ENCODE measurements at places on chromosomes 4 and X.

- DNase-seq = no peak
Measured at GRCh38 chrX:5771441-5771840, 457.2 kb downstream of the NLGN4X start.

DNA sequence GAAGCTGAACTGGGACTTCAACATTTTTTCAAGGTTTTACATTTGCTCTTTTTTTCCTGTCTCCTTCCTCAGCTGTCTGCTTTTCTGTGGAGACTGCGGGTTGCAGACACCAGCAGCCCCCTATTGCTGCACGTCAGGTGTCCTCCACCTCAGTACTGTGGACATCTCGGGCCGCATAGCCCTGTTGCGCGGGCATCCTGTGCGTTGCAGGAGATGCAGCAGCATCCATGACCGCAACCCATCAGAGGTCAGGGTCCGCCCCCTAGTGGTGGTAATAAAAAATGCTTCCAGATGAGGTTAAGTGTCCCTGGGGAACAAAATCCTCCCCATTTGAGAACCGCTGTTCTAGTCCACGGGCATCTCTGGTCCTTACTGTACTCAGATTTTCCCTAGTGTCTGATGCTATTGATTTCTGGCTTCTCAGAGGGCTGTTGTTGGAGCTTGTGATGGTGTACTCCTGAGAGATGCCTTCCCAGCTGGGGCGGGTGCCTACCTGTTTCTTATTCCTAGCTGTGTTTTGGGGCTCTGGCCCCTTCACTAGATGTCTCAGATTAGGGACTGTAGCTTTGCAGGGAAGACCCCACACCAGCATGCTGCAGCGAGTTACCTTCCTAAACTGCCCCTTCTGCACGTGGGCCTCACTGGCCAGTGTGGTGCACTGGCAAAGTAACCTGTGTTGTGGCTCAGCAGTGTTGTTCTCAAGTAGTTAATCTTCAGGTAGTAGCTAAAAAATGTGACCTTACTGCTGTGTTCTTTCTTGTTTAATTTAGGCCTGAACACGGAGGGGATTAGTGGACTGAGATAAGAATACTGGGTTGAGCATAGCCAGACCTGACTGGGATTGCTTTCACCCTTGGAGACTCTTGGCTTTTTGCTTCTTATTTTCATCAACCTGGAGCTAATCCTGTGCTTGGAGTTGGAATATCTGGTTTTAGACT is 28.2 kb downstream of the NSD2 start:
- peak; percentile 93 for DNase-seq

DNA sequence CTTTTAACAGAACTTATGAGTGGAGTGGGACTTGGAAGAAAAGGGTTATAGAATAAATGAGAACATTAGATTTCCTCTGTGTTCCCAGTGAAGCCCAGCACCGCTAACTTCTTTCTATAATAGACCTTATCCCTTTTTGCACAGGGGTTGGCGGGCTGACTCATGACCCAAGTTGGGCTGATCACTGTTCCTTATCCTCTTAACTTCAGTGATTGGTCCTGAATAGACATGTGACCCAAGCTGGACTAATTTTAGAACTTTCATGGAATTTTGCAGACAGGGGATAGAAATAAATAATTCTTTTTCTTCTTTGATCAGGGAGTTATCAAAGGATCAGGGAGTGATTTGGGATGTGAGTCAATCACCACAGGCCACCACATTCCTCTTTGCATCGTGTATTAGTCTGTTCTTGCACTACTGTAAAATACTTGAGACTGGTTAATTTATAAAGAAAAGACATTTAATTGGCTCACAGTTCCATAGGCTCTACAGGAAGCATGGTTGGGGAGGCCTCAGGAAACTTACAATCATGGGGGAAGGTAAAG is 75.9 kb downstream of the UCHL1 start:
- DNase-seq = no peak

DNA sequence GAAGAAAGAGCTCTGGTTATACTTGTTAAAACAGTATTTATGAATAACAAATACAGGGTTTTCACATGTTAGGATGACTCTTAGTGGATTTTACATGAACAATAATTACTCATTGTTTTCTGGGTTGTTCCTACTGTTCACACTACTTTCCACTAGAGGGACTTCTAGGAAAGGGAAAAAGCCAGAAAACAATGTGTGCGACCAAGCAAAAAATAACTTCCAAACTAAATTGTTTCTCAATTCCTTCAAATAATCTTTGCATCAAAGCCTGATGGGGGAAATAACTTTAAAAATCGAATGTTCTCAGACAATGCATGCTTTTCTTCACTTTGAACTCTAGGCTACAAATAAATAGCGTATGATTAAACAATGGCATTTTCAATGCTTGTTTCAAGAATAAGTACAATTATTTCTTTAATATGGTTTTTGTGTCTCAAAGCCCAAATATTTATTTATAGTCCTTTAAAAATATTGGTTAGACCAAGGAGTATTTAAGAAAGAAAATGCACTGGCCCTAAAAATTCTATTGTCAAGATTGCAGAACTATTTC is 72.1 kb upstream of the ETNPPL start:
- peak; percentile 66 for DNase-seq

- DNase-seq = no peak
Measured at GRCh38 chr4:147327322-147327721, 153.6 kb upstream of the EDNRA start.

GRCh38 chrX:150874448-150874847 is 24.0 kb downstream of the CD99L2 start:
- no peak for DNase-seq

- no peak for DNase-seq
Measured at GRCh38 chr4:2949782-2950125, 13.5 kb downstream of the NOP14 start.

GRCh38 chr4:48047421-48047844 is 30.9 kb downstream of the NIPAL1 start:
- DNase-seq = no peak

GRCh38 chr4:77994194-77994721 is 62.9 kb upstream of the FRAS1 start:
- peak; percentile 96 for DNase-seq

GRCh38 chr4:182369211-182369610 is 126.0 kb downstream of the TENM3 start:
- DNase-seq = peak; percentile 14

DNA sequence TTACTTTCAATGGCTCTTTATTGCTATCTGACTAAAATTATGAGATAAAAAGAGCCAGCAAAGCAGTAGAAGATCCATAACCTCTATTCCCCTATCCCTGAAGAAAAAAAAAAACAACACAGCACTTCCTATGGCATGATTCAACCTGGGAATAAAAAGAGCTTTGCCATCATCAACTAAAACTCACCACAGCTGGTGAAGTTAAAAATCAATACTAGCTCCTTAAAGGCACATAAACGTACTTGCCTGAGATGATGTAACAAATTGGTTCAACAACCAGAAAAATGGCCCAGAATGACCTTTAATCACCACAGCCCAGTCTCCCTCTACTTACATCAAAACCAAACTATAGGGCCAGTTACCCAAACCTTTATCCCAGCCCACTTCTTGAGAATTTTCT is 153.8 kb downstream of the MAML3 start:
- no peak for DNase-seq

- no peak for DNase-seq
Measured at GRCh38 chr4:94412019-94412657, 39.6 kb upstream of the PDLIM5 start.

- peak; percentile 21 for DNase-seq
Measured at GRCh38 chrX:136954930-136955329, 74.4 kb upstream of the RBMX start.

- DNase-seq = peak; percentile 28
Measured at GRCh38 chr4:8819473-8820177, 52.0 kb downstream of the HMX1 start.

DNA sequence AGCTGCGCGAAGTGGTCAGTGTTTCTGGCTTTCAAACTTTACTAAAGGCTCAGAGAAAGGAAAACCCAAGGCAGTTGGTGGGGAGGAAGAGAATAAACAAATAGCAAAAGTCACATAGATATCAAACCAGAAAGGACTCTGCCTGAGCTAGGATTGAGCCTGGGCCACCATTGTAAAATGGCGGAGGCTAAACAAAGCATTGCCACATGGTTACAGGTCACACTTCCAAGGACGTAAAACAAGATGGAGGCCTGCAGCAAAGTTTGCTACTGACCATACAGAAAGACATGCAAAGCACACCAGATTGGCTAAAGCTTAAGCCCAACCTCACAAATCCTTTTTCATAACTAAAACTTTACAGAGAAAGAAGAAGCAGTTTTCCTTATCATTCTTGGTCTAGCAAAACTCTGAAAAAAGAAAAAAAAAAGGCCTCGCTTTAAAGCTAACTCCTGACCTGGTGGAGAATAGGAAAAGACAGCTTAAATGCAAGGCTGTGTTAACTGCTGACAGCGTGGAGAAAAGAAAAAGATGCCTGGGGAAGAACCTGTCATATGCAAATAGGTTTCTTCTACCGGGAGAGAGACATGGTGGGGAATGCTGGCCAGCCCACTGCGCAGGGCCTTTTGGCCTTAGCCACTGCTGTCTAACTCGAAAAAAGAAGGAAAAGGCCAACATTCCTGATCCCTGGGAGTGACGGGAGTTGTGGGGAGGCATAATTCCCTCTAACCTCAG is 81.8 kb upstream of the SMARCA5 start:
- peak; percentile 53 for DNase-seq

GRCh38 chr4:151770154-151770553 is 9.3 kb upstream of the GATB start:
- DNase-seq = no peak

GRCh38 chr4:94430406-94430805 is 21.3 kb upstream of the PDLIM5 start:
- no peak for DNase-seq

GRCh38 chrX:10698318-10698640 is 77.9 kb upstream of the MID1 start:
- no peak for DNase-seq

GRCh38 chr4:37780444-37781130 is 45.9 kb upstream of the PGM2 start:
- DNase-seq = peak; percentile 15

DNA sequence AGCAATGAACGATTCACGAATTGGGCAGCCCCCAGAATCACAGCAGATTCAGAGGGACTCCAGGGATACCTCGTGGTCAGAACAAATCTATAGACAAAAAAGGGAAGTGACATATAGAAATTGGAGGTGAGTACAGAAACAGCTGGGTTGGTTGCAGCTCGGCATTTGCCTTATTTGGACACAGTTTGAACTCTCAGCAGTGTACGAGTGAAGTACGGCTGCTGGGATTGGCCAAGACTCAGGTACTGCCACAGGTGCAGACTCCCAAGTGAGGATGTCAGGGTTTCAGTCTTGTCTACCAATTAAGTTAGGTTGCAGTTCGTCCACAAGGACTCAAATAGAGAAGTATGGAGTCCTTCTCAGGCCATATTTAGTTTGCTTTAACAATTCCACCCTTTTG is 28.2 kb downstream of the HTT-AS start:
- no peak for DNase-seq

- peak; percentile 95 for DNase-seq
Measured at GRCh38 chr4:177441803-177442622, at the start of gene AGA. Gene AGA, minus strand, starts transcription at chr4:177442437. Its CDS starts 62 bp downstream, at chr4:177442375.

- peak; percentile 89 for DNase-seq
Measured at GRCh38 chr4:10157478-10158332, 41.1 kb upstream of the WDR1 start.

GRCh38 chr4:38560768-38561558 is 103.0 kb upstream of the KLF3 start:
- no peak for DNase-seq

DNA sequence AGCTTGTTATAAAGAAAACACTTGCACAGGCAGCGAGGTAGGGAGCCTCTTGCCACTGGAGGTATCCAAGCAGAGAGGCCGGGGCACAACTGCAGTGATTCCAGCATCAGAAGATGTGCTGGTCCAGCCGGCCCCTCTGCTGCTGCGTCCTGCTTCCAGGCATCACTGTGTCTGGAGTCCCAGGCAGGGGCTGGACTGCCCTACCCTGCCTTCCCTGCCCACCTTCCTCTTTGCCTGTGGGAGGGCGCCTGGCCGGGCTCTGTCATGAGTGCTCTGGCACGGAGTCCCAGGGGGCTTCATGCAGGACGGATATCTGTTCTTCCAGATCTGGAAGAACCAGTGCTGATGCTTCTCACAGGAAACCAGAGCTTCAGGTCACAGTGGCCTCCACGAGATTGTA is 187.6 kb upstream of the PSAPL1 start:
- DNase-seq = no peak
